ENCODE measurements at places on chromosomes 12 and 14.

DNA sequence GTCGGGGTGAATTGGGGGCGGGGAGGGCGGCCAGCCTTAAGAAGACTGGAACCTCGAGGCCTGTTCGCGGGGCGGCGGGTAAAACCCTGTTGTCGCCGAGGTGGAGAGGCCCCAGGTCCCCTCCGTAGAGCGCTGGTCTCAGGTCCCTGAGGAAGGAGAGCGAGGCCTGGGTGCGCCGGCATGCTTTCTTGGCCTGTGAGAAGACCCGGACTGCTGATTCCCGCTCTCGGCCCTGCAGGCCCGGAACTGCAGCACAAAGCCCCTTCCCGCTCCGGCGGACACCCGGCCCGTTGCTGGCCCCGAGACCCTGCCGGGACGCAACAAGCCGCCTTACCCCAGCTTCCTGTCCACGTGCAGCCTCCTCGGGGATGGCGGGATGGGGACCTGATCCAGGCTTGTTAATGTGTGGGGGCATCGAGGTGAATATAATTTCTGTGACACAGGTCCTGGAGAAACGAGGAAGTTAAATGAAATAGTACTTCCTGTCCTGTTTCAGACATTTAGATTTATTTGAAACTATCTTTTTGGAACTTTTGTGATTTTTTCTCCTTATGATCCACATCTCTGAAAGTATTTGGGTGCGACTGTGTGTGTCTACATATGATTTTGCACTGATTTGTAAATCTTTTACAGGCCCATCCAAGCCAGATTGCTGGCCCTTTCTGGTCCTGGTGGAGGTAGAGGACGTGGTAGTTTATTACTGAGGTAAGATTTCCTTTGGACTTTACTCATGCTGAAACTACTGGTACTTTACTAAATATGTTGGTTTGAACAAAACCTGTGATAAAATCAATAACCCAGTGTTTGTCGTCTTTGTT, 600 bp downstream of the PNN start:
- DNase-seq = no peak

DNA sequence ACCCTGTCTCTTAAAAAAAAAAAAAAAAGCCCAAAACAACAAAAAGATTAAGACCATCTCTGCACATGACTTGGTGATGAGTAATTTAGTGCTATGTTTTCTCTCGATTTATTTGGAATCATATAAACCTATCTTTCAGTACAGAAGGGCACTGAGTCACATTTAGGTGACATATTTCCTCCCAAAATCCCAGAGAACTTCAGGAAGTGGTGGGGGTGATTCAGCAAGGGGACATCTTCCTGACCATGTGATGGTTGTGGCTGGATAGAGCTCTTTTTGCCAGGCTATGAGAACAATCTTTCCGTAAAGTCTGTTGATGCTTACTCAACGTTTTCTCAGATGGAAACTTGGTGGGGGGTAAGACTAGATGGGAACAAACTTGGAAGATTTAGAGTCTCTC, 50.0 kb downstream of the PPFIBP1 start:
- DNase-seq = no peak

GRCh38 chr14:99564256-99564925, 39.6 kb downstream of the CCDC85C start:
- peak; percentile 45 for DNase-seq

GRCh38 chr12:91204421-91204820, 21.8 kb upstream of the DCN start:
- no peak for DNase-seq

GRCh38 chr12:6768990-6769389, 2.8 kb downstream of the PTMS start:
- peak; percentile 72 for DNase-seq
